Upper lobe of right lung (tissue), 1 donor: ENCODE measurements at places on chromosomes 4 and X.

DNA sequence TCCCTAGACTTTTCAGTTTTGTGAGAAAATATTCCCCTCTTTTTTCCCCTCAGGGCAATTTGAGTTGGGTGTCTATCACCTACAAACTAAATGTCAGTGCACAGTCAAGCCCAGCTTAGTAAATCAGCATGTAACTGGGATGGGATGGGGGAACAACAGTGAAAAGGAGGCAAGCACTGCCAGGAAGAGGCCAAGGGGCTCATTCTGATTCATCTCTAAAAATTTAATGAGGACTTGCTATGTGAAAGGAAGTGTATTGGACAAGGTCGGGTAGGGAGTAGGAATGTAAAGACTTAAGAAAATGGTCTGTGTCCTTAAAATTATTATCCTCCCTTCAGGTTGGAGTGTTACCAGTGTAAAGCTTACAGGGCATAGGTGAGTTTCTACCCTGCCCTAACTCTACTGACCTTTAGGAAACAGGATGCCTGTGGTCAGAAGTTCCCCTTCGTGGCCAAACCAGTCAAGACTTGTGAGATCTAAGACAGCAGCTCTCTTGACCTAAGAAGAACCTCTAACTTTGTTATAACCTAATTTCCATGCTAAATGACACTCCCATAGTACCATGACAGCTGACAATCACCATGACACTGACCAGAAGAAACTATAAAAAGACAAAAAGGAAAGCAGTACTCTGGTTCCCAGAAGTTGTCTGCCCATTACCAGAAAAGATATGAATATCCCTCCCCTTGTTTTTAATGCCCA is 194.4 kb upstream of the LDB2 start:
- DNase-seq, result no peak

DNA sequence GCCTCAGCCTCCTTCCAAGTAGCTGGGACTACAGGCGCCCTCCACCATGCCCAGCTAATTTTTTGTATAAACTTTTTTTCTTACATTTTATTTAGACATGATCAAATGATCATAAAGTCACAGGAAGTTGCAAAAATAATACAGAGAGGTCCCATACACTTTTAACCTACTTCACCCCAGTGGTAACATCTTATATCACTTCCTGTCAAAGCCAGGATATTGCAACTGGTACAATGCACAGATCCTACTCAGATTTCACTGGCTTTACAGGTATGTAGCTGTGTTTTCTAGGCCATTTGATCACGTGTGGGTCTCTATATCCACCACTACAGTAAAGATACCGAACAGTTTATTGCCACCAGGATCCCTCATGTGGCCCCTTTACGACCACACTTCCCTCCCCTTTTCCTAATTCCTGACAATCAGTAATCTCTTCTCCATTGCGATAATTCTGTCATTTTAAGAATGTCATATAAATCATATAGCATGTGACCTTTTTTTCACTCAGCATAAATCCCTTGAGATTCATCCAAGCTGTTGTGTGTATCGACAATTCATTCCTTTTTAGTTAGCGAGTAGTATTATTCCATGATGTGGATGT is 18.0 kb downstream of the RPS6KA3 start:
- no peak for DNase-seq

DNA sequence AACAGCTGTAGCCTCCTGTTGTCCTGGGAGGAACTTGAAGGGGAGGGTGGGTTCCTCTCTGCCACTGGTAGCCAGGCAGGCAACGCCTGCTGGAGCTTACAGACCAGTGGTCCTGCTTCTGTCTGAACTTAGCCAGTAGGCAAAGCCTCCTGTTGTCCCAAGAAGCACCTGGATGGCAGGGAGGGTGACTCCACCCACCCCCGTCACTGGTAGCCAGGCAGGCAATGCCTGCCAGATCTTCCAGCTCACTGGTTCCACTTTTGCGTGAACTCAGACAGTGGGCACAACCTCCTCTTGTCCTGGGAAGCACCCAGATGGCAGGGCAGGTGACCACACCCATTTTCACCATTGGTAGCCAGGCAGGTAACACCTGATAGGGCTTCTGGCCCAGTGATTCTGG is 203.5 kb upstream of the DIPK2B start:
- no peak for DNase-seq

GRCh38 chrX:75786290-75786689 is 1.2 kb upstream of the MAGEE2 start:
- DNase-seq, result no peak

DNA sequence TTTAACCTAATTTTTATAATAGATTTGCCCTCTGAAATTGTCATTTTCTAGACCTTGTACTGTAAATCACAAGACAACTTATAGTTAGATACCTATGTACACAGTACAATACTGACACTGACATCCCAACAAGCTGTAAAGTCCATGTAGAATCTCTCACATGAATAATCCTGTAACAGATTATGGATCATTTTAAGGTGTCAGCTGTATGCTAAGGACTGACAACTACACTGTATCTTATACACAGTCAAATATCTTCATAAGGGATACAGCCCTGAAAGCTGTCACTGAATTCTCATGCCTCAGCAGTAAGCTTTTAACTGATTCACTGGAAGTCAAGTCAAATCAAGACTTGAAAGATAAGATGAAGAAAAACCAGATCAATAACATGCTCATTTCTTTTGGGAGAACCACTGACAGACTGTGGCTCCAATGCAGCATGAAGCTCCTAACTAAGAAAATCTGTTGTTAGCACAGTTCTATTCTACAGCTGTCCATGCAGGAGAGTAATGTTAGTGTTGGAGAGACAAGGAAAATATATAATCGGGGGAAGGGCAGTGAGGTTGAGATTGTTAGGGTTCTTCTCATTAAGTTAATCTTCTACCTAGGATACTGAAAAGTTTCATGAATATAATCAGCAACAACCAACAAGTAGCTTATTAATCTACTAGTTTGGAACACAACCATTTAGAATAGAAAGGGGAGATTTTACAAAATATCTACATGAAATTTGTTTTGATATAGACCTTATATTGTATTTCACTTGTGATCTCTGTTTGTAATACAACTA is 612.0 kb downstream of the PCDH18 start:
- DNase-seq, result no peak

GRCh38 chrX:2252331-2253065 is 248.3 kb downstream of the DHRSX start:
- DNase-seq, result no peak

DNA sequence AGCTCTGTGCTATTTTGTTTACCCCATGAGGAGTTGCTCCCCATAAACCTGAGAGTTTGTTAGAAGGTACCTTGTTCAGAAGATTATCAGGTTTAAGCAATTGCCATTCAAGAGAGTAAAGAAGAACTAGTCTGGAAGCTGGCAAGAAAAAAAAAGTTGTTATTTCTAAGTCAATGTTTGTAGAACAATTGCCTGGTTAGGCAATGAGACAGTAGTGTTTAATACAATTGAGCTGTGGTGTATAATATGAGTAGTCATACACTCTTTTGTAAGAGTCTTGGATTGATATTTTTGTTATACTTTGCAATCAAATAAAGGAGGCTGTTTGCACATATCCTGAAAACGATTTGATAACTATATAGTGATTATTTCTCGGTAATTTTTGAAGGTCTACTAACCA is 44.7 kb downstream of the GALNT7 start:
- DNase-seq, result no peak

- DNase-seq, result no peak
Measured at GRCh38 chr4:71300964-71301363, 37.9 kb upstream of the SLC4A4 start.

- DNase-seq, result no peak
Measured at GRCh38 chrX:115895678-115896329, 274.7 kb upstream of the AGTR2 start.

DNA sequence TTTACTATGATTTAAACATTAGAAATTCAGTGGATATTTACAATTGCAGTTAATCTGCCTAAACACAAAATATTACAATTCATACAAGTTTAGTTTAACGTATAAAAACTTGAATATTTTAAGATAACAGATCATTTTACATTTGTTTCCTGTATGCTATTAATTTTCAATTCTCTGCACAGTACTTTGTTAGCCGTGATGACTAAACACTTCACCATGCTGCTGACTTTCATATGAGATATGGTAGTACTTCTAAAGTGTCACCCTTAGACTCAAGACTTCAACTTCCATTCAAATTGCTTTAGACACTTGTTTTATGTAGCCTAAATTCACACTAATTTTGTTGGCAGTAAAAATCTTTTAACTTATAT is 1646.4 kb upstream of the ADGRL3 start:
- DNase-seq, result no peak

DNA sequence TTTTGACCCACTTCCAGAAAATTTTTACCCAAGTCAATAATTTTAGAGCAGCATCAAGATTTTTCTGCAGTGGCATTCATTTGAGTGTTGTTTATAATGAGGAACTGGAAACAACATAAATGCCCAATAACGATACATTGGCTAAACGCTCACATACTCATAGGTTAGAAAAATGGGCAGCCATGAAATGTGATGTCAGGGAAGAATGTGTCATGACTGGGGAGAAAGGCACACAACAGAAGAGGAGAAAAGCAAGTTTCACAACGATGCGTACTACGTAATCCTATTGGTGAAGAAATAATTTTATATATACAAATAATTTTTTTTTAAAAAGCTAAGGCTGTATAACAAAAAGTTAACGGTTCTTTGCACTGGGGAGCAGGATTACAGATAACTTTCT is 33.6 kb upstream of the MAP3K15 start:
- DNase-seq, result no peak

GRCh38 chrX:42943051-42943974 is 165.3 kb upstream of the PPP1R2C start:
- DNase-seq, result no peak

DNA sequence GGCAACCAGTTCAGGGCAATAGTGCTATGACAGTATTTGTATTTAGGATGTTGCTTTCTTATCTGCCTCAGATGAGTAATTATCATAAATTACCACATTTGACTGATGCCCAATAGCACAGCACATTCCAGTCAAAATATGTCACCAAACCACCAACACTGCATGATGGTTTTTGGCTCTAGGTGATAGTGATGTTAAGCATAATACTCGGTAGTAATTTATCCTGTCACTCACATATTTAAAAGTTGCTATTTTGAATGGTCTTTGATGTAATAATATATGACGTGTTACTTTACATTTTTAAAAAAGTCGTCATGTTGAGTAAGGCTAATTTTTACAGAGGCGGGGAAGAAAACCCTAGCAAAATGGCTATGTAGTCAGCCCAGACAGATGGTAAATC is 42.5 kb downstream of the UNC5C start:
- no peak for DNase-seq

DNA sequence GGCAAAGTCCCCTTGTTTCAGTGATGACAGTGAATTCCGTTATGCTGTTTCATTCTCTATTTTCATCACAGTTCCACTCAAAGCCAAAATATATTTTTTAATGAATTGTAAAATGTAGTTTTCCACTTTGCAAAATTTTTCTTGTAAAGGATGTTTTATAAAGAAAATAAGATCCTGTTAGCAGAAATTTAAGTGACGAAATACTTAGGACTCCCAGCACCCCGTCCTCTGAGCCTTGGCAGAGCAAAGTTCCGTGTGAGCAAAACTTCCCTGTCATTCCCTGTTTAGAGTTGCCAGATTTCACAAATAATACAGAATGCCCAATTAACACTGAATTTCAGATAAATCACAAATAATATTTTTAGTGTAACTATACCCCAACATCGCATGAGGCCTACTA is 81.0 kb upstream of the RBPJ start:
- no peak for DNase-seq

DNA sequence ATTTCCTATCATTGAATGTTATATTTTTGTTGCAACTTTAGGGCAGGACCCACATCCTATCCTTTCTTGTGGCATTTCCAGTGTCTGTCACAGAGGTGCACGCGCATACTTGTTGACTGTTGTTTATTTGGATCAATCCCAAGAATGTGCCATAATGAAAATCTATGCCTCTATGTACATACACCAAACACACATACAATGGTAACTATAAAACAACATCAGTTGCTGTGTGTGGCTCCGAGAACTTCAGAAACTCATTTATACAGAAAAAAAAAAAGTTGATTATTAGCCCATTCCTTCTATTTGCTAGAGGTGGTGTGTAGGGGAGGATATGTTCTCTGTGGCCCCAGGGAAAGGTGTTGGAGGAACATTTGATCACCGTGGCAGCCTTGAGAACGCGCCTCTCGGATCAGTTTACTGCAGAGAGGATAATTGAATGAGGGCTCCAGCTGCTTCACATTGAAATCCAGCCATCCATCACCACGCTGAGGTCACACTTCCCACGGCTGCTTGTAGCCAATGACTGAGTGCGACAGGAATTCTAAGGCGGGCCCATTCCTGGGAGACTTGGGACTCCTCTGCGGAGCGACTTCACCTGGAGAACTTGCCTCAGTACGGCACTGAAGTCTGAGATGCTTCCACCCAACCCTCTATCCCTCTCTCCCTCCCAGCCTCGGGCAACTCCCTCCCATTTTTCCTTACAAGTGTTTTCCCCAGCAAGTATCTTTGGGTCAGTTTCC is 19.5 kb downstream of the SMPX start:
- no peak for DNase-seq

- no peak for DNase-seq
Measured at GRCh38 chr4:76614589-76614988, 179.6 kb downstream of the SHROOM3 start.

- no peak for DNase-seq
Measured at GRCh38 chrX:20530406-20530921, 263.8 kb upstream of the RPS6KA3 start.

GRCh38 chr4:14348506-14348905 is 653.8 kb upstream of the CPEB2 start:
- no peak for DNase-seq

GRCh38 chrX:133213117-133213516 is 5.0 kb downstream of the TFDP3 start:
- no peak for DNase-seq

DNA sequence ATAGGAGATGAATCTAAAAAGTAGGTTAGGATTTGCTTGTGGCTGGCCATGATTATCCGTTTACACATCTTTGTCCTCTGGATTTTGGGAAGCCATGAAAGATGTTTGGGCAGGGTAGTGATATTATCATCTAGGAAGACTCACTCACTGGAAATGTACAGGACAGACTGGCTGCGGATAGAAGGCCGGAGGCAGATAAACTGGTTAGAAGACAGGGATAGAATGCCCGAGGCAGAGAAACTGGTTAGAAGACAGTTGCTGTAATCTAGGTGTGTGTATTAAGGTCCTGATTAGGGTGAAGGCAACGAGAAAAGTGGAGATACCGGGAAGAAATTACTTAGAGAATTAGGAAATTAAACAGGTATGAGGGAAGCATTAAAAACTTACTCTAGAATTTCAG is 68.8 kb downstream of the SPRY1 start:
- no peak for DNase-seq

- peak; percentile 84 for DNase-seq
Measured at GRCh38 chrX:74536152-74536831, 78.1 kb downstream of the RLIM start.

- DNase-seq, result no peak
Measured at GRCh38 chr4:110544594-110544993, 68.6 kb downstream of the ENPEP start.

GRCh38 chr4:159871141-159871540 is 768.3 kb downstream of the RAPGEF2 start:
- DNase-seq, result no peak

- DNase-seq, result no peak
Measured at GRCh38 chrX:143298663-143299241, 218.5 kb downstream of the SPANXN3 start.

GRCh38 chr4:10656988-10657387 is 27.6 kb downstream of the CLNK start:
- DNase-seq, result no peak

- no peak for DNase-seq
Measured at GRCh38 chr4:159422019-159422418, 319.1 kb downstream of the RAPGEF2 start.
